ENCODE measurements at places on chromosomes 11 and 22. TPM values are rescaled to one million over a fixed set of nuclear protein-coding genes. Genes with fewer than 3 reads are reported as not detected.

GRCh38 chr11:59918987-59919589 lies 19.1 kb upstream of the OOSP1 start:
- DNase-seq, result no peak

DNA sequence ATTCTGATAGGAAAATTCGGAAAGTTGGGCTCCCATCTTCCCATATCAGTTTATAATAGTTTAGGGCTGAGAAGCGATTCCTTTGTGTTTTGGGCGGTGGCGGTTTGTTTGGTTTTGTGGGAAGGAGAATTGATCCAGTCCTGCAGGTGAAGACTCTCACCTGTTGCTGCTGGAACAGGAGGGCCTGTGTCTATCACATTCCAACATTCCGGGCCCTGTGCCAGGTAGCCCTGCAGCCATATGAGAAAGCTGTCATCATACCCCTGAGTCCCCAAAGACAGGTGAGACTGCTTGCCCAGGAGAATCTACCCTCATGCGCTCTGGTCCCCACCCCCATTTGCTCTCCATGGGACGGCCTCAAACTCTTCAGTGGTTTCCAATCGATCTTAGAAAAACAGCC lies 62.1 kb downstream of the TRAF6 start:
- DNase-seq, result no peak

GRCh38 chr22:39151329-39151975 lies 1.0 kb downstream of the CBX7 start:
- DNase-seq, result no peak

DNA sequence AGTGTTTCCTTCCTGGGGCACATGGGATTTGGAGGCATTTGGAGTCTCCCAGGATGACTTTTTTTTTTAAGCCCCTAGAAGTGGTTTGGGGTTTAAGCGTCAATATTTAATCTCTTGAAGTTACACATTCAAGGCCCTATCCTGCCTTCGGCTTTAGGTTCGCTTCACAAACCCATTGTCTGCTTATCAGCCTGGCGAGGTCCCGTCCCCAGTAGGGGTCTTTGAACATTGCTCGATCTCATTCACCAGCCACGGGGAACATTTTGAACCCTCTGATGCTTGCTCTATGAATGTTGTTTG lies 75.9 kb downstream of the KCNQ1 start:
- no peak for DNase-seq

TOMM22 gene
- 207 TPM for total RNA-seq

SYT12 gene
- not detected for total RNA-seq
